ENCODE measurements at places on chromosomes 11 and 22. TPM values are rescaled to one million over a fixed set of nuclear protein-coding genes. Genes with fewer than 3 reads are reported as not detected.

PISD gene
- total RNA-seq: 10.1 TPM

VPS51 gene
- total RNA-seq: 374 TPM

GP1BB gene
- 12.5 TPM for total RNA-seq

EXPH5 gene
- 3.3 TPM for total RNA-seq

FXYD2 gene
- 1.5 TPM for total RNA-seq

All from gastroesophageal sphincter (tissue), 4 donors.